ENCODE measurements at places on chromosomes 4 and X. TPM values are rescaled to one million over a fixed set of nuclear protein-coding genes. Genes with fewer than 3 reads are reported as not detected.

NAA11 gene
- total RNA-seq = not detected

BEND4 gene
- total RNA-seq = 8.3 TPM

CENPE gene
- 8.4 TPM for total RNA-seq

SLC2A9 gene
- total RNA-seq = 7.9 TPM

TENT5D gene
- not detected for total RNA-seq

TKTL2 gene
- 0.13 TPM for total RNA-seq
